ENCODE measurements at places on chromosomes 6 and 20.

GRCh38 chr6:52515219-52515960, 61.5 kb downstream of the TRAM2 start:
- no peak for DNase-seq

DNA sequence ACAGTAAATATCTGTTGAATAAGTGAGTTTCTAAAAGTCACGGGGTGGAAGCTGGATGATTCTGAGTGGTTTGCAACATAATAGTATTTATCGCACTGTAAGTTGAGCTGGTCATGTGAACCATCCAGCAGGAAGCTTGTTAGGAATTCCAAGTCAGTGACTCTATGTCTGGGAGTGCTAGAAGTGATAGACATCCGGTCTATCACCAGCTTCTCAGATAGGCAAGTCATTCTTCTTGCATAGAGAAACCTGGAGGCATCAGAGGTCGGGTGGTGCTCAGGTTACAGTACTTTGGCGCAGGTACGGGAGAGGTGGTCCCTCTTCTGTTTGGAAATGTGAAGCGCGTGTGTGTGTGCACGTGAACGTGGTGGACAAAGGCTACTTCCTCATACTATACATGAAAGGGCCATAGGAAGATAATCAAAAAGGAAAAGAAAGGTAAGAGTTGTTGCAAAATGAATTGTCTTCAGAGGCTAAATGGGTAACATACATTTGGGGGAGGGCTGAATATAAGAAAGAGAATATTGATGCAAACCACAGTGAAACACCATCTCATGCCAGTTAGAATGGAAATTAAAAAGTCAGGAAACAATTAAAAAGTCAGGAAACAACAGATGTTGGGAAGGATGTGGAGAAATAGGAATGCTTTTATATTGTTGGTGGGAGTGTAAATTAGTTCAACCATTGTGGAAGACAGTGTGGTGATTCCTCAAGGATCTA, 299.3 kb upstream of the ZFP64 start:
- no peak for DNase-seq

DNA sequence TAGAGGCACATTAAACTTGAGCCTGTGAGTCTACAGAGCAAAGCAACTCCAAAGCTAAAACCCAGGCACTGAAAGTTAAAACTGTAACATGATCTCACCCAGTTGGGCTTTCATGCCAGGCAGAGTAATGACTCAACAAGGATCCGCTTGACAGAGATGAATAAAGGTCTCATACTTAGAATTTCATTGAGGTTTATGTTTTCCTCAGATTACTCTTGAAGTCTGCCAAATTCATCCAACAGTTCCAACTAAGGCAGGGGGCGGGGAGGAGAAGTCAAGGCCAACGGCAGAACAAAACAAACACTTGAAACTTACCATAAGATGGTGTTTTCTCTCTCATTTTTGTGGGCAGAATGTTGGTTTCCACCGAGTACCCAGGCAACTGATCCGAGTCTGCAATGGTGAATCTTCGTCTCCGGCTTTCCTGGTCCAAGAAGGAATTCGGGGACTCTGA, 54.0 kb upstream of the IPCEF1 start:
- DNase-seq, result no peak

DNA sequence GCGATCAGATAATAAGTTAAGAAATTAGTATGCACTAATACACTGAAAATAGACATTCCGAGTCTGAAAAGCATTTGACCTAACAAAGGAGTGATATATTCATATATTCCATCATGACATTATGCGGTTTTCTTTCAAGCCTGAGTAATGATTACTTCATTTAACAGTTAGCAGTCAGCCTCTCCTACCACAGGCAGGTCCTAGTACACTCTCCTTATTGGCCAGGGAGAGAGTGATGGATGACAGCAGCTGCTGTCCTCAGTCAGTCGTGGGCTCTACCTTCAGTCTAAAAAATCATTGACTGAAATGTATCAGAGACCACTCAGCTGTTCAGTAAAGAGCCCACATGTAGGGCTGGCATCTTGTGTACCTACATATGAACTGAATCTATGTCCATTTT, 33.2 kb upstream of the VGLL2 start:
- no peak for DNase-seq

- no peak for DNase-seq
Observed at GRCh38 chr6:40887792-40888340, 151.2 kb downstream of the UNC5CL start.

GRCh38 chr6:1708820-1709219, 99.1 kb downstream of the FOXC1 start:
- no peak for DNase-seq

DNA sequence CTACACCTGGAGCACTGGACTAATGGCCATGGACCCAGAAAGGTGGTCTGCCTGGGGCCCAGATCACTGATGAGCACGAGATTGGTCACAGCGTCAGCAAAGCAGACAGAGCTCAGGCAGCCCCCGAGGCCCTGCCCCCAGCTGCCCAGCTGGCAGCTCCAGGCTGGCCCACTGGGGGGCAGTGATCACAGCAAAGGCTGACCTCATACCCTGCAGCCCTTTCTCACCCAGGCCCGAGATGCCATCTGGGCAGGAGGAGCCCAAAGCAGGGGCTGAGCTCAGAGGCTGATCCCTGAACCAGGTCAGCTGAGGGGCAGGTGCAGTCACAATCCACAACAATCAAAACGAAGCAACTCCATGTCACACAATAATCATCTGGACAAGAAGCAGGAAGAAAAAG, 4.1 kb downstream of the MAP1LC3A start:
- DNase-seq, result peak; percentile 25

- DNase-seq, result no peak
Observed at GRCh38 chr20:3788685-3789155, 2.2 kb upstream of the CENPB start.

- no peak for DNase-seq
Observed at GRCh38 chr6:5184878-5185277, 75.9 kb downstream of the LYRM4 start.

GRCh38 chr20:22403632-22404361, 180.6 kb downstream of the FOXA2 start:
- no peak for DNase-seq

- DNase-seq, result no peak
Observed at GRCh38 chr6:135227349-135227748, 46.2 kb downstream of the MYB start.

DNA sequence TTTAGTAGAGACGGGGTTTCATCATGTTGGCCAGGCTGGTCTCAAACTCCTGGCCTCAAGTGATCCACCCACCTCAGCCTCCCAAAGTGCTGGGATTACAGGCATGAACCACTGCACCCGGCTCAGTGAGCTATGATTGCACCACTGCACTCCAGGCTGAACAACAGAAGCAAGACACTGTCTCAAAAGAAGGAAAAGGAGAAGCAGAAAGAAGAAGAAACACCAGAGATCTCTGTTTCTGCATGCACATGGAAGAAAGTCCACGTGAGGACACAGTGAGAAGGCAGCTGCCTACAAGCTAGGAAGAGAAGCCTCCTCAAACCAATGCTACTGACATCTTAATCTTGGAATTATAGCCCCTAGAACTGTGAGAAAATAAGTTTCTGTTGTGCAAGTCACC, 16.0 kb downstream of the ECT2L start:
- DNase-seq, result no peak

DNA sequence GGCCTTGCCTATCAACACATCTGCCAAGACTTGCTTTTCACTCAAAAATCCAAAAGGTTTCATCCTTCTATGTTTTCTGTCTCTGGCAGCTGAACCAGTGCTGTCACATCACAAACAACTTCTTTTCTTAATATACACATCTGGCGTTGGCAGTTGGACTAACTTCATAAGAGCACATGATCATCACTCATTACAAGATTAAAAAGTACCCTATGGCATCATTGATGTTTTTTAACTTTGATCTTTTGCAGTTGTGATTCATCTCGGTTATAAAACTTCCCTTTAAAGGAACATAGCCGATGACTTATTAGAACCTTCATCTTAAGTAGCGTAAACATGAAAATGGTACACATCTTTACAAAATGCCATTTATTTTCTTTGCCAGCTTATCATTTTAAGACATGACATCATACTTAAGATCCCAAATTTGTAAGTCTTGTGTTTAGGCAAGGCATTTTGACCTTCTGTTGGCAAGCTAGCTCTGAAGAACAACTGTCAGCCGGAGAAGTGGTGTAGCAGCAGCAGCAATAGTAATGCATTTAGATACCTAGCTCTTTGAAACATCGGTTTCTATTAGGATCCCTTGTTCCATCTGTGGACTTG, 64.2 kb upstream of the SUPT3H start:
- no peak for DNase-seq

DNA sequence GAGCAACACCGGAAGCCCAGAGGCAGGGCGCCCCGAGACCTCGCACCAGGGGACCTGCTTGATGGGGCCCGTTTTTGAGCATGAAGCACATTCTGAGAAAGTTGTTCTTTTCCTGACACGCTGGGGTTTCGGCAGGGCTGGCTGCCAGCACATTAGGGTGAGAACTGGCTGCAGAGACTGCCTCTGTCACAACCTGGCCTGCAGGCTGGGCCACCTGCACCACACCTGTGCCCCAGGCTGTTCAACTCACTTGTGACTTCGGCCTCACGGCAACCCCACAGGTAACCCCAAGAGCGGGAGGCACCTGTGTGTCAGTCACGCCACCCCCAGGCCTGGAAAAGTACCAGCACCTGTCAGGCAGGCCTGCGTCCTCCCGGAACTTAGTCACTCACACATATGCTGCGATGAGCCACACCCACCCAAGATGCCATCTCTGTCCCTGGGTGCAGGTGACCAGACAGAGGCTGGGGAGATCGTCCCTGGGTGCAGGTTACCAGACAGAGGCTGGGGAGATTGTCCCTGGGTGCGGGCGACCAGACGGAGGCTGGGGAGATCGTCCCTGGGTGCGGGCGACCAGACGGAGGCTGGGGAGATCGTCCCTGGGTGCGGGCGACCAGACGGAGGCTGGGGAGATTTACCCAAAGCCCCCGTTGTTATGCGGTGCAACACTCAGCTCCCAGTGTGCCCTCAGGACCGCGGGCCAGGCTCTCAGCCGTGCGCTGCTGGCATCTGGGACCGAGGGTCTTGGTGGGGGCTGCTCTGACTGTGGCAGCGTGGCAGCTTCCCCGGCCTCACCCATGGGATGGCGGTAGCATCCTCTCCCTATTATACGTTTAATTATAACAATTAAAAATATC, 82.5 kb upstream of the BHLHE23 start:
- no peak for DNase-seq

DNA sequence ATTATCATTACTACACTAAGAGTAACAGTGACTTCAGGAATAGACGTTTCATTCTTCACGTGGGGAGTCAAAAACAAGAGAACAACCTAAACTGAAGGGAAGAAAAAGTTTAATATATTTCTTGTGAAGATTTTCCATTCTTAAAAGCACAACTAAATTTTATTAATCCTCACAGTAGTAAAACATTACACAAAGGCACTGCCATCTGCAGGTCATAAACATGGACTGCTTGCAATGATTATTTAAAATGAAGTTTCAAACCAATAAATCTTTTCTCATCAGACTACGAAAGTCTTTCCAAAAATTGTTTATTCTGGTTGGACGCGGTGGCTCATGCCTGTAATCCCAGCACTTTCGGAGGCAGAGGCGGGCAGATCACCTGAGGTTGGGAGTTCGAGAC, 2.6 kb downstream of the NCOA5 start:
- DNase-seq, result peak; percentile 24

DNA sequence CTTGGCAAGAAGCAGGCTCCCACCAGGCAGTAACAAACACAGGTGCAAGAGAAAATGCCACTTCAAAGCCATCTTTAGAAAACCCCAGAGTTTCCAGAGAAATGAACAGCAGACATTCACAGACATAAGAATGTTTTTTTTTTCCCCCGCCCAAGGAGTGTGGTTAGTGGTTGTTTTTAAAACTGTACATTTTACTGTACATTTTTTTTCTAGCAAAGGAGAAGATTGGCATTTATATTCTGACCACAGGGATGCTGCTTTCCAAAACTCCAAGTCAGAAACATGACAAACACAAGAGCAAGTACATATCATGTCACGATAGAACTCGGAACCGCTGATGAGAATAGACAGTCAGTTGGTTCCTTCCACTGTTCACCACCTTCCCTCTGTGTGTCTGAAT, 197.9 kb downstream of the LRFN2 start:
- peak; percentile 24 for DNase-seq

DNA sequence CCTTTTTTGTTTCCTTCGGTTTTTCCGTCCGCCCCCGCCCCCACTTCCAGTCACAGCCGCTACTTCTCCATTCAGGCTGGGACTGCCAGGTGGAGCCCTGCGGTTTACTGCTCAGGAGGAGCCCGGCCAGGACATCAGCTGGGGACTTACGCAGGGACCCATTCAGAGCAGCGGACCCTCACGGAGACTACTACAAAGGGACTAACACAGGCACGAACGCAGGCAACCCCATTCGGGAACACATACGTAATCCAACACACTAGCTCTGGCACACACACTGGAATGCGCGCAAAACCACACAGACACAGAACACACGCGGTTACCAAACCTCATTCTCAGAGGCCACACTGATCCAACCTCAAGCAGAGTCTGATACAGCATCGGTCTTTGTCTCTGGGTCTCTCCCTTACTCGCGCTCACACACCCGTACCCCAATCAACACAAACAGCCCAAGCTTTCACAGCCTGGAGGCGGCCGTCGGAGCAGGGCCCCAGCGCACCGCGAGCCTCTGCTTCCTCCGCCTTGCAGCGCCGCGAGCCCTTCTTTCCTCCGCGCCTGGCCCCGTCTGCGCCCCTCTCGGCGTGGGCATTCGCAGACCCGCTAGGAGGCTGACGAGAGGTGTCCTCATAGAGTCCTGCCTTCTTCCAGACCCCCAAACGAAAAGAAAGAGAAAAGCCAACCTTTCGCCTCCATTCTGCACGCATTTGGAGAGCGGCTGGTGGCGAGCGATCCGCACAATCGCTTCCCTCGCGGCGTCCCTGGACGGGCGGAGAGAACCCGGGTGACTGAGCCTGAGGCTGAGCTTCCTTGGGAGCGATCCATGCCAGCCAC, 1.1 kb upstream of the SLC32A1 start:
- DNase-seq, result no peak

DNA sequence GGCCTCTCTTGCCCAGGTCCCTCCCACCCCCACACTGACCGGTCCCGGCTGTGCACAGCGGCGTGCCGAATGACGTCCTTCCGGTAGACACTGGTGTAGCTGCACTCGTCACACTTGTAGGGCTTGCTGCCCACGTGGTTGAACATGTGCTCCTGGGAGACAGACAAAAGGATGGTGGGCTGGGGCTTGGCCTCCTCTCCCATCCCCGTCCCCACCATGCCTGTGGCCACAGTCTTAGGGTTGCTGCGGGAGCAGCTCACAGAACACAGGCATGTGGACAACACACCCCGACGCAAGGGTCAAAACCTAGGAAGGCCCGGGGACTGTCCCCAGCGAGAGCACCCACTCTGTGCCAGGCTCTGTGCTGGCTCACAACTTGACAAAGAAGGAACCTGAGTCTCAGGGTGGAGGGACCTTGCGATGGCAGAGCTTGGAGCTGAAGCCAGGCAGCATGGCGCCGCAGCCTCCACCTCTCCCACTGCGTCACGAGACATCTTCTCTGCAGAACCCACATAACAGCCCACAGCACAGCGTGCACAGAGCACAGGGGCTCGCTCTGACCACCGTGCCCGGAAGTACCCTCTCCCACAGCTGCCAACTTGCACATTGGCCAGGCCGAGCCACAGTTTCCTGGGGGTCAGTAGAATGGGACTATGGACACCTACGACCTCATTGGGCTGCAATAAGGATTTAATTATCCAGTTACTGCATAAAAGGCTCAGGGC, 9.8 kb downstream of the ZNF335 start:
- DNase-seq, result no peak

- no peak for DNase-seq
Observed at GRCh38 chr6:79518842-79519241, 18.4 kb downstream of the LCA5 start.
